ENCODE measurements at places on chromosomes 5 and 9.

- peak; percentile 39 for DNase-seq
These were observed 554 bp downstream of the JAK2 start for GRCh38 chr9:4985386-4986266.

DNA sequence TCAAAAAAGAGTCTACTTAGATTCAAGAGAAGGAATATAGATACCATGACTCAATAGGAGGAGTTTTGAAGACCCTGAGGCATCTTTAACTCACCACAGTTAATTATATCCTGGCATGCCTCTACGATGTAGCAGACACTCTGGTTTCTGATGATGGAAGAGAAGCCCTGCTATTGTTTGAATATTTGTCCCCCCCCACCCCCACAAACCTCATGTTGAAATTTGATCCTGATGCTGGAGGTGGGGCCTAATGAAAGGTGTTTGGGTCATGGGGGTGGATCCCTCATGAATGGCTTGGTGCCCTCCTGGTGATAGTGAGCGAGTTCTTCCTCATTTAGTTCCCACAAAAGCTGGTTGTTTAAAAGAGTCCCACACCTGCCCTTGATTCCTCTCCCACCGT is 147.9 kb upstream of the TBCA start:
- DNase-seq = no peak

DNA sequence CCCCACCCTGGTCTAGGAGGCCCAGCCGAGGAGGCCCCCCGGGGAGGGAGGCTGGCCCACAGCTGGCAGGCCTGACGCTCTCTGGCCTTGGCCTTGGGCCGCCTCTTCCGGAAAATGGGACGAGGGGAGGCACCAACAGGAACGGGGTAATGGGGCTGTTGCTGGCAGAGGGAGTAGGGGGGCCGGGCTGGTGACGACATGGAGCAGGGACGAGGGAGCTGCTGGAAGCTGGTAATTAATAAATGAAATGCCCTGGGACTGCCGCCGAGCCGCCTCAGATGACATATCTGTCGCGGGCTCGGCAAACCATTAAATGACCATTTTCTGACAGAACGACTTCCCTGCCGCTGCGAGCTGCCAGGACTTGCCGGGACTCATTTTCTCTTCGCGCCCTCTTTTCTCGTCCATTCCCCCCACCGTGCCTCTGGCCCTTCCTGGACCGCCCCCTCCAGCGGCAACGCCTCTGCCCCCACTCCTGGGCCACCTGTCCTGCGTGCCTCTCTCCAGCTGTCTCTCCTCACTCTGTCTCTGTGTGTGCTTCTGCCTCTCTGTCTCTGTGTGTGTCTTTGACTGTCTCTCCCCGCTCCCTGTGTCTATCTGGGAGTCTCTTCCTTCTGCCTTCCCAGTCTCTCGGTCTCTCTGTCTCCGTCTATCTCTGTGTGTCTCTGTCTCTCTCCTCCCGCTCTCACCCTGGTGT is 215.7 kb downstream of the PAX5 start:
- no peak for DNase-seq

DNA sequence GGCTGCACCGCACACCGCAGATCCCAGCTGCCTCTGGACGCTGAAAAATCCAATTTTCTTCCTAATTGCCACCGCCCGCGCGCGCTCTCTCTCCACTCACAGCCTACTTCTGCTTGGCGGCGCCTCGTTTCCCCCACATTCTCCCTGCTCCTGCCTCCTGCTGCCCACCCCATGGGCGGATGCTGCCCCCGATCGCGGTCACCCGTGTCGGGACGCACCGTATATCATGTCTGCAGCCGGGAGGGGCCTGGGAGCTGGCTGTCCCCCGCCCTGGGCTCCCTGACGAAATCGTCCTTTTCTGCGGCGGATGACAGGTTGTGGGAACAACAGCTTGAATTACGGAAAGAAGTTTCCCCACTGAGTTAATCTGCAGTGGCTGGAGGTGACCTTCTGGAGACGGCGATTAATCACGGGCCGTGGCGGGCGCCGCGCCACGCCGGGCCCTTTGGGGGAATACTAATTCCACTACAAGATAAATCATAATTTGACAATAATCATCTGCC is 36.3 kb upstream of the PSD2 start:
- no peak for DNase-seq

DNA sequence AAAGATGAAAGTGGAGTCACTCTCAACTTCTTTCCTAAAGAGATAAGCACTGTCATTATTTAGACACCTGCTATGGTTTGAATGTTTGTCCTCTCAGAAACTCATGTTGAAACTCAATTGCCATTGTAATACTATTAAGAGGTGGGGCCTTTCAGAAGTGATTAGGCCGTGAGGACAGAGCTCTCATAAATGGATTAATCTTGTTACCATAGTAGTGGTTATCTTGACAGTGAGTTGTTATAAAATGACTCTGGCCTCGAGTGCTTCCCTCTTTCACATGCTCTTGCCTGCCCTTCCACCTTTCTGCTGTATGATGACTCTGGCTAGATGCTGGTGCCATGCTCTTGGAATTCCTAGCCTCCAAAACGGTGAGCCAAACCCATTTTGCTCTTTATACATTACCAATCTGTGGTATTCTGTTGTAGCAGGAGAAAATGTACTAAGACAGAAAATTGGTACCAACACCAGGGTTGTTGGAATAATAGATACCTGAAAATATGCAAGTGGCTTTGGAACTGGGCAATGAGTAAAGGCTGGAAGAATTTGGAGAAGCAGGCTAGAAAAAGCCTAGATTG is 38.0 kb downstream of the GDA start:
- no peak for DNase-seq

DNA sequence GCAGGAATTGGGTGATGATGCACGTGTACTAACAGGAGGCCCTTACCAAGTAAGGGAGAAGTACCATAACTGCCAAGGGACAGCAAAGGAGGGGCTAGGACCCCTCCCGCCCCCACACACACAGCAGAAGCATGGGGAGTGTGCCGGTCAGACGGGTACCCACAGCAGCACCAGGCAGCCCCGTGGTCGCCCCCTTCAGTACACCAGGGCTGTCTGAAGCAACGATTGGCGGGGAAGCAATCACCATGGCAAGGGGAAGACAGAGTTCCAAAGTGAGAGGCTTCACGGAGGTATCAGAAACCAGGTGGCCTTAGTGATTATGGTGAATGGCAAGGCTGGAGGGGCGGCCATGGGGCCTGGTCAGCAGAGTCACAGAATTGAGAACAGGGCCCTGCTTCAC is 72.2 kb downstream of the CAMSAP1 start:
- DNase-seq = no peak

DNA sequence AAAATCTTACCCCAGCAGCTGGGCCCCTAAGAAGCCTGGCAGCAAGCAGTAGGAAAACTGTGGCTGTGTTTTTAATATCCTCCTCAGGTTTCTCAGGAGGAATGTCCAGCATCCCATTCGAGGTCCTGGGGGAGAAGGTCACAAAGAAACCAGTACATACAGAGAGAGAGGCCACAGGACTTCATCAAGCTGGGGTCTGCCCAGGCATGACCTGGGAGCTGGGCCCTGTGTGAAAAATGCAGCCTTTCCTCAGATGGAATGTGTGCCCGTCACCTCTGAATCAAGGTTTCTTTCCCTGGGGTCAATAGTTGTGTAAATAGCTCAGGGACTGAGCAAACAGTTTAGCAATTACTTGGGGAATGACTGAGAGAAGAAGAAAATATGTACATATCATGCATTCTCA is 33.9 kb upstream of the RAD23B start:
- DNase-seq = no peak

GRCh38 chr9:74736646-74737045 is 151.1 kb downstream of the TRPM6 start:
- no peak for DNase-seq

GRCh38 chr9:113614843-113615648 is 151.5 kb downstream of the RGS3 start:
- DNase-seq = peak; percentile 8

DNA sequence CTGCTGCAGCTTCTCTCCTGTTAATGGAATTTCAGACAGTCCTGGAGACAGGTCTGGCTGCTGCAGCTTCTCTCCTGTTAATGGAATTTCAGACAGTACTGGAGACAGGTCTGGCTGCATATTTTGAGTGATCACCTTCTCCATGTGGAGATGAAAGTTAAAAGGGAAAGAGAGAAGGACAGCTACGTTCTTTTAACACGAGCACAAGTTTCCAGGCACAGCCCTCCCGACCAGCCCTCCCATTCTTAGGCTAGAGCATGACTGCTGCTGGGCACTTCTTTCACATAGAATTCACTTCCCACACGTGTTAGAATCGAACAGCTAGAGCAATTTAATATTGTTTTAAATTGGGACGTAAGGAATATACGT is 133.3 kb upstream of the DMRT1 start:
- no peak for DNase-seq

All from CD4-positive, alpha-beta T cell treated with Interferon alpha-2 for 1 hour (primary cell).